ENCODE measurements at places on chromosomes 1 and 21. TPM values are rescaled to one million over a fixed set of nuclear protein-coding genes. Genes with fewer than 3 reads are reported as not detected.

GRCh38 chr1:194723067-194723466 lies 1536.7 kb upstream of the B3GALT2 start:
- no peak for DNase-seq

GRCh38 chr1:203555511-203556046 lies 61.6 kb downstream of the OPTC start:
- DNase-seq: no peak

GRCh38 chr1:160030657-160031364 lies 979 bp downstream of the PIGM start:
- DNase-seq: no peak

- DNase-seq: no peak
Measured at GRCh38 chr1:199918196-199918769, 109.2 kb upstream of the NR5A2 start.

DNA sequence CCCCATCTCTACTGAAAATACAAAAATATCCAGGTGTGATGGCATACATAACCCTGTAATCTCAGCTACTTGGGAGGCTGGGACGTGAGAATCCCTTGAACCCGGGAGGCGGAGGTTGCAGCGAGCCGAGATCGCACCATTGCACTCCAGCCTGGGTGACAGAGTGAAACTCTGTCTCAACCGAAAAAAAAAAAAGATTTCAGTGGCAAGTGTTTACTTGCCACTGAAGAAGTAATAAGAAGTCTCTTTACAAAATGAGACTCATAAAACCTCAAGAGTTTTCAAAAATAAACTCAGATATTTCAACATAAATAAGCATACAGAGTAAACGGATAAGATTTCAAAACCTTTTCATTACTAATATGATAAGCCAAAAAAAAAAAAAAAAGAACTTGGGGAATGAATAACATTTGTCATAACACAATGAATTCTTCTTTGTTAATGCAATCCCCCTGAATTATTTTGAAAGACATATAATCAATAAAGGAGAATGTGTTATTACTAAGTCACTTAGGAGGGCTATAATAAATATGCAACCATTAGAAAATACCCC lies 34.2 kb upstream of the EXO1 start:
- DNase-seq: no peak

DNA sequence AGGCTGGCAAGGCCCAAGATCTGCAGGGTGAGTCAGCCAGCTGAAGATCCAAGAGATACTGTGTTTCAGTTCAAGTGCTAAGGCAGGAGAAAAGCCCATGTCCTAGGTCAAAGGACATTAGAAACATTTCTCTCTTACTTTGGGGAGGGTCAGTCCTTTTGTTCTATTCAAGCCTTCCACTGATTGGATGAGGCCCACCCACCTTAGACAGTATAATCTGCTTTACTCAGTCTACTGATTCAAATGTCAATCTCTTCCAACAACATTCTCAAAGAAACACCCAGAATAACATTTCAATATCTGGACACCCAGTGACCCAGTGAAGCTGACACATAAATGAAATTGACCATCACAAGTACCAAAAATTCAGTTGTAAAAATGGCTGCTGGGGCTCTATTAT lies 367.8 kb upstream of the ZP4 start:
- DNase-seq: no peak

- no peak for DNase-seq
Measured at GRCh38 chr1:221437926-221438325, 304.0 kb downstream of the DUSP10 start.

GRCh38 chr1:20237646-20238045 lies 51.3 kb upstream of the PLA2G2C start:
- DNase-seq: no peak

GRCh38 chr1:117600325-117600943 lies 5.4 kb upstream of the TENT5C start:
- no peak for DNase-seq

- DNase-seq: no peak
Measured at GRCh38 chr1:209162651-209163050, 420.9 kb upstream of the CAMK1G start.

- no peak for DNase-seq
Measured at GRCh38 chr1:222038971-222039370, 297.1 kb upstream of the DUSP10 start.

DNA sequence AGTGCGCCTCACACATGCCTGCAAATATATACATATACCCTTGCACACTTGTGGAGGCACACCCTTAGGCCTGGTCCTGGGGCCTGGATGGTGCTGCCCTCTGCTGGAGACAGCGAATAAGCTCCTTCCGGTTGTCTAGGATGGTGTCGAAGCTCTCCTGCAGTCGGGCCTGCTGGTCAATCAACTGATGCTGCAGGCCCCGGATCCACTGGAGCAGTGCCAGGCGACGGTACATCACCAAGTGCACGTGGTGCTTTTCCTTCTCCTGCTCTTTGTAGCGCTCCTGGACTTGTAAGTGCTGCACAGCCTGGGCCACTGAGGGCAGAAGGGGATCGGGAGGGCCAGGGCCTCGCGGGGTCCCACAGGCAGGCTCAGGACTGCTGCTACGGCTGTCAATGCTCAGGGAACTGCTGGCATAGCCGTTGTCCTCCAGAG lies 3.1 kb downstream of the C1orf216 start:
- DNase-seq: peak; percentile 70

GRCh38 chr21:36004441-36004840 lies 55.9 kb downstream of the SETD4 start:
- DNase-seq: no peak

DNA sequence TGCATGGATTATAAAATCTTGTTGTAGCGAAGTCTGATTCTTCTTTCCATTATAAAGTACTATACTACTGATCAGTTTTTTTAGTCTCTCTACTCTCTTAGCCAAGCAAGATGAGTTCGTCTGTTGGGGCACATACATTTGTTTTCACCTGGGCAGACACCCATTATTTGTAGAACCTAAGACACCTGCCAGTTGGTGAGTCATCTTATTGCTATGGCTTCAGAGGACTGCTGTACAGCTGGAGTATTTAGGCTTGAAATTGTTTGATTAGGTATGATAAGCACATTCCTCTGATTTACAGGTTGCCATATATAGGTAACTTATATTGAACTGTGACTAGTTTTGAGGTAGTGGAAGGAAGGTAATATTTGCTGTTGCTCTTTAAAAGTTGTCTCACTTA lies 17.2 kb downstream of the RBM15 start:
- no peak for DNase-seq

DNA sequence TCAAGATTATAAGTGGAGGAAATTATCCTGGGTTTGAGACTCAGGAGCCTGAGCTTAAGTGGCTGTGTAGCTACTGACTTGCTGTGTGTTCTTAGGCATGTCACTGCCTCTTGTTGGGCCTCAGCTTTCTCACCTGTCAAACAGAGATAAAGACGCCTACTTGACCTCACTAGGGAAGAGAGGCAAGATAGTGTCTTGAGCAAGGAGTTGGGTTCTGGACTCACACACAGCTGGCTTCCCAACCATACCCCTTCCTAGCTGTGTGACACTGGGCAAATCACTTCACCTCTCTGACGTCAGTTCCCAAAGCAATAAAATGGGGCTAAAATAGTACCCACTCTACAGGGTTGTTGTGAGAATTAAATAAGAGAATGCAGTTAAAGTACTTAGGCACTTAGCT lies 11.6 kb upstream of the EPB41 start:
- DNase-seq: no peak

GRCh38 chr1:220326578-220326977 lies 54.3 kb upstream of the RAB3GAP2 start:
- no peak for DNase-seq

DNA sequence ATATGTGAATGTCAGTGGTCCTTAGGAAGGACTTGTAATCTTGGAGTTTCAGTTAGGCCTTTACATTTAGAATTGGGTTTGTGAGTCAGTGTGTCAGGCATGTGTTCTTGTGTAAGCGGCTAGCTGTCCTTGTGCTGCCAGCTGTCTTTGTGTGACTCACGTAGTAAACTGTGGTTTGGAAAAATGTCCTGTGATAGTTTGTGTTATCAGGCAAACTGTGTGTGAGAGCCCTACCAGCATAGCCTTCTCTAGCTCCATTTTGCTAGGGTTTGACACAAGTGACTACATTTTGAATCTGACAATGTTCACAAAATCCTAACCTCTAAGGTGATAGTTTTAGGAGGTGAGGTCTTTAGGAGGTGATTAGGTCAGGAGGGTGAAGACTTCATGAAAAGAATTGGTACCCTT lies 6.9 kb upstream of the SLC35D1 start:
- DNase-seq: no peak

GRCh38 chr1:198656500-198656932 lies 17.7 kb downstream of the PTPRC start:
- DNase-seq: peak; percentile 87

DNA sequence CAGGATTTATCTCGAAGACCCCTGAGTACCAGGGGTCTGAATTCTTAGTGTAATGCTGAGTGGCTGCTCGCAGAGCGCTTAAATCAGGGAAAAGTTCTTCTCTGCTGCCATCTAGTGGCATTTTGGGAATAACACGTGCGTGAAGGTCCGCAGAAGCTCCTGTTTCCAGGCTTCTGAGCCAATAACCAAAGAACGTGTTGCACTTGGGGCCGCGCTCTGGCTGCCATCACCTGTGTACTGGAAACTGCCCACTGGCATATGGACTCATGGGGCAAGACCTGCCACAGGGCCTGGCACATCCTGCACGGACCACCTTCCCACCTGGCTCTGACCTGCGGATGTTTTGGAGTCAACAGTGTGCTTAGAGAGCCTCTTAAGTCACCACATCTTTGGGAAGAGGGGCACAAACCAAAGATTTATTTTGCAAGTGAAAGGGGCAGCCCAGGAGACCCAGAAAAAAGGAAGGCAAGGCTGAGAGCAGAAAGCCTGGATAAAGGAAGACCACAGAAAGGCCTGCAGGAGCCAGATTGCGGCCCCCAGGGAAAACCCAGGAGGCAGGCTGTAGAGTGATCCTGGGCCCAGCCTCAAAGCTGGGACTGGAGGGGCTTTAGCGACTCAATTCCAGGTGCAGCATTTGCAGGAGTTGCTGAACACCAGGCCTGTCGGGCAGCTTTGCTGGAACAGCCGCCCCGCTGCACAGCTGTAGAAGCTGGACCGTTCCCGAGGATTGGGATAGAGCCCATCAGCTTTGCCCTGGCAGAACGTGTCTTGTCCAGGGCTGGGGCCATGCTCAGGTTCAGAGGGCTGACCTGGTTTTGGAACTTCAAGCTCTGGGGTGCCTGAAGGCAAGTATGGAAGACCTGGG lies 13.0 kb downstream of the CHIT1 start:
- DNase-seq: peak; percentile 53

DNA sequence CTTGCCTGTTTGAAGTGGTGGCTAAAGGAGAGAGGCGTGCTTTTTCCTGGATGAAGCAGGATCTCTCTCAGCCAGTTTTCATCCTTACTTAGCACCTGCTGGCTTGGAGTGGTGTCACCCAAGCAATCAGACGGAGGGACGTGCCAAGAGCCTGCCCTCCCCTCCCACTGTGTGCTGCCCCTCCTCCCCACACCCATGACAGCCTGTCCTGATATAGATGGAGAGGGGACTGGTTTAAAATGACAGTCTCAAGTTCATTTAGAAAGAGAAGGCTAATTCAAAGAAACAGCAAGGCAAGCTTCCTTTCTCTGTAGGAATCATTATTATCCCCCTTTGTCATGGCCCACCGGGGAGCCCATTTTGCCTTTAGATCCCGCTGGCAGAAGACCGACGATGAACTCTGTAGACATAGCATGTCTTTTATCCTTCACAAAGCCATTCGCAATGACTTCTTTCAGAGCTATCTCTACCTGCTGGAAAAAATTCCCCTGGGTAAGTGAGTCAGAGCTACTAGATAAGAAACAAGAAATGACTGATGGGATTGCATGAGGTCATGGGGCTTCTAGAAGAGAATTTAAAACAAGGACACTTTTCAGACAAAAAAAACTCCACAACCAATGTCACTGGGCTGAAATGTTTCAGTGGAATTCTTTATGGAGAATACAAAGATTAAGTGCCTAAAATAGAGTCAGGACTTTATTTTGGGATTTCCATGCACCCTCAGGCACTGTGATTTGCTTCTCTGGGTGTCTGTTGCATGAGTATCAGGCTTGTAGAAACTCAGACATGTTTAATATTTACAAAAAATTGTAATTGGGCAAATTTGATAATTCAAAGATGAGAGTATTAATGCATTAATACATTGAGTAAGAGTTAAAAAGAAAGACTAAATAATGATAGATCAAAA lies at the start of gene NTMT2:
Gene NTMT2, plus strand, starts transcription at position 190 of the 907 bp plus-strand sequence. Its CDS starts 149 bp downstream, at position 339.
- no peak for DNase-seq

DNA sequence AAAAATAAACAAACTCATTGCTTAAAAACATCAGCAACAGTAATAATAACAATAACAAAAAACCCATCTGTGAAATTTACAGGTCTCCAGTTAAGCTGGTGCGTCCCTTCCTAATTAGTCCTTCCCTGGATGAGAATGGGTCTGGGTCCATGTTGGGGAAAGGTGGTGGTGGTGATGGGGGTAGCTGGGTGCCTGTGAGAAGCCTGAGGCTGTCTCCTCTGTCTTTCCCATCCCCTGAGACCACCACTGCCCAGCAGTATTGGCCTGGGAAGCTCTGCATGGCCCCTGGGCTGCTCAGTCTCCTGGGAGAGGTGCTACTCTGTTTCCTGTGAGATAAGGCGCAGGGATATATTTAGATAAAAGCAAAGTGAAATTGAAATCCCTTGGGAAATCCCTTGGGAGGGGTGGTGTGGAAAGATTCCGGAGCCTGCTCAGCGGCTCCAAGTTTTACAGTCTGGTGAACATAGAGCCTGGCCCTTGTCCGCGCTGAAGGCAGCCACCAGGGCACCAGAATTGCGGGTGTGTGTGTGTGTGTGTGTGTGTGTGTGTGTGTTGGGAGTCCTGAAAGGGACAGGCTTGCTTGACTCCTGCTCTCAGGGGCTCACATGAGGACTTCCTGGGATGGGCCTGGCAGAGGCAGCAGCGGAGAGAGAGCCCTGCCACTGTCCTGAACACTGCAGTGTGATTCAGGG lies 150.2 kb downstream of the FOXD2 start:
- no peak for DNase-seq

Gene ZBTB8B
- total RNA-seq: not detected

Gene FTCD
- total RNA-seq: 1.7 TPM

Gene IL20
- not detected for total RNA-seq

Gene HNRNPR
- total RNA-seq: 124 TPM

Gene SLAMF1
- total RNA-seq: 59.9 TPM

Gene SELENBP1
- not detected for total RNA-seq

Gene RGS4
- not detected for total RNA-seq

Gene HES3
- not detected for total RNA-seq

Gene VSIG8
- not detected for total RNA-seq
